M059J (cell line): ENCODE measurements at places on chromosomes 2 and 18. TPM values are rescaled to one million over a fixed set of nuclear protein-coding genes. Genes with fewer than 3 reads are reported as not detected.
A peak's percentile ranks its signal among the peaks of the same experiment; 100 is the strongest.

FOXD4L1 gene
- total RNA-seq = 0.07 TPM in 1 of 2 replicates, not detected in the other

DNA sequence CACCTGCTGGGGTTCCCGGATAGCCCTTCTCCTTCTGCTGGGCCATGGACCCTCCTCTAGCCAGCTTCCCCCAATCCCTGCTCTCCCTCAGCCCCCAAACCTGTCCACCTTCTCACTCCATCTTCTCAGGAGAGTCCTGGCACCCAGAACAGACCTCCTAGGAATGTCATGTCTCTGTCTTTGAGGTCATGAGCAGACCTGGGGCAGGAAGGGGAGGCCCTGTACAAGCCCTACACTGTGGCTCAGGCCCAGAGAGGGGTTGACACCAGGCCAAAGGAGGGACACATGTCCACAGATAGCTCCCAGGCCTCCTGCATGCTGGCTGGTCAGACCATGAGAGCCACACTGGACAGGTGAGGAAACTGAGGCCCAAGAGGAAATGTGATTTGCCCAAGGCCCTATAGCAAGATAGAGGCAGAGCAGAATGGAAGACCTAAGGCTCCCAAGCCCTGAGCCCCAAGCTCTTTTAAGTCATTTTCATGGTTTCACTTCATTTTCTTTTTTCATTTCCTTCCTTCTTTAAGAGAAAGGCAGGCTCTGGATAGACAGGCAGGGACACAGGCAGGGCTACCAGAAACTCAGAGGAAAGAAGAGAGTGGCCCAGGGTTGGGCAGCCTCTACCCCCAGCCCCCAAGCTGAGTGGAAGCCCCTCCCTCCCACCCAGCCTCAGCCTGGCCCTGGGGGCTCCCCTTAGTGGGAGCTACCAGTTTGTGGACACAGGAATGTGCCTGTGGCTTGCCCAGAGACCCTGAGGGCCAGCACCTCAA, 159.7 kb downstream of the SMAD7 start:
- no peak for DNase-seq

DNA sequence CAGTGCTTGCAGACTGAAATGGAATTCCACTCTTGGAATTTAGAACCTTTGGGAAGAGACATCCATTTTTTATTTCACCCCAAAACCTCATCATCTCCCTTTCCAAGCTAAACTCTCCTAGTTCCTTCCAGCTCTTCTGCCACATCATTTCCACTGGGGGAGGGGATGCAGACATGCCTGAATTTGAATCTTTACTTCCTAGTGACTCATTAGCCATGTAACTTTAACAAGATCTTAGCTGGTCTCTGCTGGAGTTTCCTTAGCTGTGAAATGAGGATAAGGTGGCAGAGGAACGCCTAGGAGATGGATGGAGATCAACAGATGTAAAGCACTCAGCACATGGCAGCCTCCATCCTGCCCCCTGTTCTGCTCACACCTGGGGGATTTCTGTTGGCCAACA, 266.8 kb downstream of the EN1 start:
- peak; percentile 2 for DNase-seq

- peak; percentile 66 for DNase-seq
These were observed 100.4 kb upstream of the SMAD2 start for GRCh38 chr18:48030616-48031480.

REG3G gene
- total RNA-seq = not detected in 2 replicates

- no peak for DNase-seq
These were observed 80.5 kb downstream of the DGKD start for GRCh38 chr2:233434666-233435330.

- no peak for DNase-seq
These were observed 215.2 kb downstream of the VAPA start for GRCh38 chr18:10128921-10129501.

GULP1 gene
- 98.9 and 126 TPM in 2 replicates for total RNA-seq

- no peak for DNase-seq
These were observed 85.8 kb downstream of the RDH14 start for GRCh38 chr2:18474700-18475099.

DNA sequence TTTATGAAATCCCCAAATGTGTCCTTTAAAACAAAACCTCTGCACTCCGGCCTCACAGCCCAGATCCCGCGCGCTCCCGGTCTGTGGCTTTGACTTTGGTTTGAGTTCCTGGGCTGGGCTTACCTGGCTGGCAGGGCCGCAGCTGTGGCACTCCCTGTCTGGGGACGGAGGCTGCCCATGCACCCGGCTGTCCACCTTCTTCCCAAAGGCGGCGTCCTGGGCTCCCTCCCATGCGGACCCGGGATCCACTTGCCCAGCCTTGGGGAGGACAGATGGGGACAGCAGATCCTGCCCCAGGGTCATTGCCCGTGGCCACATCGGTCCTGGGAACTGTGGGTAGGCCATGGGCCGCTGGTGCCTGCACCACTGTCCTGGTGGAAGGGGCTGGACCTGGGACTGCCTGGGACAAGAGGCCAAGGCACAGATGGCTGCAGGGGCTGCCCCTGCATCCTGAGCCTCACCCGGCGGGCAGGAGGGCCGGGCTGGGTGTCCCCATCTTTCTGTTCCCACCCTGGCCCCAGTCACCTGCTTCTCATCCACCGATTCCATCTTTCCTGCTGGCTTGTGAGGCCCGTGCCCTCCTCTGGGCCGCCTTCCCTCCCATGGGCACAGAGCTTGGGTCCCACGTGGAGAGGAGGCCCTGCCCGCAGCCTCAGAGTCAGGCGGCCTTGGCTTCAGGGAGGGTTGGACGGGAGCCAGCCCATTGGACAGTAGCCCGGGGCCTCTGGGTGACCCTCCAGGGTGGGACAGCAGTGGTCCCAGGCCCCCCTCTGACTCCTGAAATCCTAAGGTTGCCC, 27.7 kb downstream of the NFATC1 start:
- DNase-seq = no peak

- DNase-seq = no peak
These were observed 120.7 kb downstream of the ZNF521 start for GRCh38 chr18:25231327-25231691.

KIF1A gene
- total RNA-seq = not detected in 2 replicates

DNA sequence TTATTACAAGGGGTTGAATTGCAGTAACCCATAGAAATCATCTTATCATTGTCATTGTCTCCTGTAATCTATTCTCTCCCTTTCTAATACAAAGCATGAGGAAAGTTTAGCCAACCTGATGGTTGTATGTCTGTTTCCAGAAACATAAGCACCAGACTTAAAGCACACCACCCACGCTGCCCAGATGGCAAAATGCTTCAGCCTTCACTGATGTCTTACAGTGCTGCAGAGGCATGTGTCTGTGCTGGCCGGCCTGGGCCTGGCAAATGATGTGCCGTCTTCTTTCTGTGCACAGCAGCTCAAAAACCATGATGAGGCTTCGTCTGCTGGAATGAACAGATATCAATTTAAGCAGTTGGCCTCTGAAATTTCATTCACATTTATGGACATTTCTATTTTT, 443.0 kb upstream of the RGPD4 start:
- no peak for DNase-seq

DNA sequence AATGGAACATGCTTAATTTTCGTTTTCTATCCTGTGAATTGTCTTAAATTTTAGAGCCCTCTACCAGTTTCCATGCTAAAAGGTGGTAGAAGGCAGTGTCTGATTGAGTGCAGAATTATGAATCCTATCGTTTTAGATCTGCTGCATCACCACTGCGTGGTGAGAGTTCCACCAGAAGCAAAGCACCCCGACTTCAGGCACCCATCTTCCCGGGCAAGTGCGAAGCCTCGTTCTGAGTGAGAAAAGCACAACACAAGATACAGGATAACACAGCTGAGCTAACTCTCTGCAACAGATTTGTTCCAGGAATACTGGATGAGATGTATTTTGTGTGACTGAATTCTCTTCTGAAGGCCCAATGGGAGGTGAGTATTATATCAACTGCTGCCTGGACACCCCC, 471.5 kb downstream of the EIPR1 start:
- DNase-seq = no peak

DNA sequence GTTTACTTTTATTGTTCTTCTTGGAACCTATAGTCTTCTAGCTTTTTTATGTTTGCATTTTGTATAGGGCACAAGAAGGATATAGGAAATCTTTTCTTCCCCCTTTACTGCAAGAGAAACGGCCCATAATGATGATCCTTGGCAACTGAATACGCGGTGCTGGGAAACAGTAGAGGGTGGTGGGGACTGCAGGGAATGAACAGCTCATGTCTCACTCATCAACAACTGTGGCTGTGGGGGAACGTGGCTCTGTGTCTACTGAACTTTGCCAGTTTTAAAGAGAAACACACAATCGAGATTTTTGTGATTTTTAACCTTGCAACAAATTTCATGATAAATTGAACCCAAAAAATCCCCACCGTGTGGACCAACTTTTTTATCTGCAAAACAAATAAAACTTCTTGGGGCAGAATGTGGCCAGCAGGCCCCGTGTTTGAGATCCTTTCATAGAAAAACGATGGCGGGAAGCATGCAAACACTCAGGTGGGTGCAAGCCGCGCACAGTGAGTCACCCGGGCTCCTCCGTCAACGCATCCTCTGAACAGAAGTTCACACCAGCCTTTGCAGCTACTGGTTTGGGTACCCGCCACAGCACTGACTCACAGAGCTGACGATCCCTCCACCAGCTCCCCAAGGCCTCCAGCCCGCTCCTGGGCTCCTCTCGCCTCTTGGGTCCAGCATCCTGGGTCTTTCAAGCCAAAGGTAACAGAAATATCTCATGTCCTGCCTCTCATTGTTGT, 149.3 kb downstream of the COL6A3 start:
- no peak for DNase-seq

- DNase-seq = peak; percentile 40
These were observed 6.7 kb downstream of the CWC22 start for GRCh38 chr2:180000434-180000833.

DNA sequence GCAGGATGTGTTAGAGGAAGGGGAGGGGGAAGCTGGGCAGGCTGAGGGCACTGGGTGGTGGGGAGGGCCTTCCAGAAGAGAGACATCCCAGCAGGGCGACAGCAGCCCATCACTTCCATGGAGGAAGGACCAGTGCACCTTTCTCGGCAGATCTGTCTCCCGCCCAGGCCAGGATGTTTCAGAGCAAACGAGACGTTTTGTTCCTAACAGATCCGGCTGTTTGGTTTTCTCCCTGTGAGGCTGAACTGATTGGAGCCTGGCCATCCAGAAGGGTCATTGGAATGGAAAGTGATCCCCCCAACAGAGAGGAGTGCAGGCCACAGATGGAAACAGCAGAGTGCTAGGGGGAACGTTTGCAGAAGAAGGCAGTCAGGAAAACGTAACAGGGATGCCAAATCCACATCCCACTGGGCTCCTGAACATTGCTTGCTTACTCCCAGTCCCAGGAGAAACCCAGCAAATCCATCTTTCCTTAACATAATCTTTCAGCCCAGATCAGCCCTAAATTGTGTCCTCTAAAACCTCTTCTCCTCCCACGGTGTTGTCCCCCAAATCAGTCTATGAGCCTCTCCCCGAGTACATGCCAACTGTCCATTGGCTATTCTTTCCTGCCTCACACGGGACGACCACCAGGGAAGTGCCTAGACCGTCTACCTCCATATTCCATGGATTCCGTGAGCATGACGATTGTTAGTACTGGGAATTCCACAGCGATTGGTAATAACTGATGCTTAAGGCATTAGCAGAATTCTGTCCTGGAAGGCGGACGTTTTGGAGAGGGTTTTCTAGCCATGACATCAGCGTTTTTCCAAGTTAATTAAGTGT, 126.8 kb downstream of the SEPTIN10 start:
- DNase-seq = peak; percentile 75

- no peak for DNase-seq
These were observed 750 bp upstream of the RMP24 start for GRCh38 chr18:35971661-35972196.

DNA sequence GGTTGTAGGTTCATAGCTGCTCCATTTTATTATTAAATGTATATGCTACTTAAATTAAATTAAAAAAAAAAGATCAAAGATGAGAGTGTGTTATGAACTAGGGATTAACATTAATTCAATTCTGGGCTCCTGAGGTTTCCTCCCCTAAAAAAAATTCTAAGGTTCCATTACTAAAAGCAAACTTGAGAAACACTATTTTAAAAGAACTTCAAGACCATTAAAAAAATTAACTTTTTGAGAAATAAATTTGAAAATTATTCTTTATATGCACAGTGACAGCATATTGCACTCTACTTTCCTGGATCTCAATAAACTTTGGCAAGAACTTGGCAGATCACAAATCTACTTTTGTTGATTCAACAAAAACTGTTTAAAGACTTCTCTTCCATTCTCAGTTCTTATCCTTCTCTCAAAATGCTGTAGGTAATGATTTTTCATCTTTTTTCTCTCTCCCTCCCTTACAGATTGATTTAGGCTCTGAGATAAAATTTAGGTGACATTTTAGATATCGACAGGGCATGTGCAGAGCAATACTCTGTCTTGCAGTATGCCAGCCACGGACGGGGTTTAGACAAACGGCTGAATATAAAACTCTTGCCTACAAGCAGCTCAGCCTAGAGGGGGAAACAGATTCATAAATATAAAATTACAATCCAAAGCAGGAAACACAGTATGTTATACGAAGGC, 592 bp upstream of the MARS2 start:
- no peak for DNase-seq

GRCh38 chr2:127027715-127028114, 79.2 kb downstream of the BIN1 start:
- DNase-seq = no peak

- DNase-seq = peak; percentile 63
These were observed 185.4 kb downstream of the FBXO15 start for GRCh38 chr18:73962256-73962655.

DNA sequence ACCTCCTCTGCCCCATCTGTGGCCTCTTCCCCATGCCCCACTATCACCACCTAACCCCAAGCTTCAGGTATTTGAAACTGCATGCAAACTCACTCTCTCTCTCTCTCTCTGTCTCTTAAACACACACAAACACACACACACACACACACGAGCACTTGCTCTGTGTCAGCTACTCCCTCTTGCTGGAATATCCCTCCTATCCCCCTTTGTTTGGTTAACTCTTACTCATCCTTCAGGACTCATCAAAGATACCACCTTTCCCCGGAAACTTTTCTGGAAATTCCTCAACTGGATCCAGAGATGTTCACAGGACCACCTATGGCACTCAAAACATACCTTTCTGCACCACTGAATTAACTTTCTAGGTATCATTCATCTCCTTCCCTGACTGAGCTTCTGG, 222.8 kb upstream of the TMEM200C start:
- DNase-seq = no peak

GRCh38 chr2:162111958-162112850, 38.2 kb upstream of the DPP4 start:
- no peak for DNase-seq

DNA sequence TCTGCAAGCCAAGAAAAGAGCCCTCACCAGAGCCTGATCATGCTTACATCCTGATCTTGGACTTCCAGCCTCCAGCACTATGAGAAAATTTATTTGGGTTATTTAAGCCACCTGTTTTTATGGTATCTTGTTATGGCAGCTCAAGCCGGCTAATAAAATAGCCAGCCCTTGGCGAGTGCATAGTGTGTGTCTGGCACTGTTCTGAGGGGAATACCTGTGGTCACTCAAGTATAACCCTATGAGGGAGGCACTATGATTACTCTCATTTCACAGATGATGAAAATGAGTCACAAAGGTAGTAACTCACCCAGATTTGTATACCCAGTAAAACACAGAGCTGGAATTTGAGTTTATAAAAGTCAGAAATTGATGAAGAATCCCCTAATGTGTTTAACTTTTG, 556.9 kb upstream of the SETBP1 start:
- peak; percentile 65 for DNase-seq

IL37 gene
- 0.30 TPM in 1 of 2 replicates, not detected in the other for total RNA-seq

FMNL2 gene
- total RNA-seq = 6.5 and 13.2 TPM in 2 replicates
